AG09319 (cell line): ENCODE measurements at places on chromosomes 4 and X.

DNA sequence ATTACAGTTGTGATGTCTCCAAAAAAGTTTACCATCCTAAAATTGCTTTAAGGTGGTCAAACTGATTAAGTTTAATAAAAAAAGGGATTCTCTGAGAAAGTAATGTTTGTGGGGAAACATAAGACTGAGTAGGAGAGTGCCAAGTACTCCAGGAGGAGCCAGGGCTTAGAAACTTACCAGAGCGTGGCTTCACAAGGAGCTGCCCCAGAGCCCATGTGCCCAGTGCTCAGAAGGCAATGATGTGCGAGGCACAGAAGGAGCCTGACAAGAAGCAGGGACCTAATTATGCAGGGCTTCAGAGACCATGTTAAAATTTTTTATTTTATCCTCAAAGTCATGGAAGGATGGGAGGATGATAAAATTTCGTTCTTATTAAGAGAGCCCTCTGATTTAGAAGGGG is 204.2 kb downstream of the PALLD start:
- DNase-seq = no peak

GRCh38 chr4:184100297-184100885 is 117.3 kb downstream of the ENPP6 start:
- DNase-seq = no peak

GRCh38 chr4:149145803-149146202 is 669.8 kb downstream of the IQCM start:
- DNase-seq = no peak

DNA sequence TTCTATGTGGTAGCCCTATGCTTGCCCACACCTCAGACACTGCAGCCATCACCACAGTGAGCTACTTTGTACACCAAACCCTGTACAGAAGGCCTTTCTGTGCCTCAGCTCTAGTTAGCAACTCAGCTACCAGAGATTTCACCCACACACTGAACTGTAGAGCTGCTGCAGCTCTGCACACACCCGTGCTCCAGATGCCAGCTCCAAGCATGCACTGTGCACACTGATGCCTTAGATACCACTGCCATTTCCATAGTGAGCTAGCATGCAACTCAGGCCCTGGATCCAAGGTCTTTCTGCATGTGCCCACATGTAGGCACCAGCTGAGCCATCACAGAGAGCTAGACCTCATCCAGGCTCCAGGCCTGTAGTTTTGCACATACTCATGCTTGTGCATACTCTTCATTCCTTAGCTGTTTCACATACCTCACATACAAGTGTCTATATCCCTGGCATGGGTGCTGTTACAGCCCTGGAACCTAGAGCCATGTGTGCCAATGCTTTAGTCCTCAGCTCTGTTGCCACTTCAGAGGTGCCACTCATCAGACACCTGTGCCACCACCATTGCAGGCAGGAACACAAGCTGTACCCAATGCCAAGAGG is 423.5 kb upstream of the NDST3 start:
- DNase-seq = no peak

- no peak for DNase-seq
Observed at GRCh38 chr4:142336251-142336934, 509.7 kb downstream of the INPP4B start.

- no peak for DNase-seq
Observed at GRCh38 chr4:134117392-134118183, 84.0 kb downstream of the PABPC4L start.

DNA sequence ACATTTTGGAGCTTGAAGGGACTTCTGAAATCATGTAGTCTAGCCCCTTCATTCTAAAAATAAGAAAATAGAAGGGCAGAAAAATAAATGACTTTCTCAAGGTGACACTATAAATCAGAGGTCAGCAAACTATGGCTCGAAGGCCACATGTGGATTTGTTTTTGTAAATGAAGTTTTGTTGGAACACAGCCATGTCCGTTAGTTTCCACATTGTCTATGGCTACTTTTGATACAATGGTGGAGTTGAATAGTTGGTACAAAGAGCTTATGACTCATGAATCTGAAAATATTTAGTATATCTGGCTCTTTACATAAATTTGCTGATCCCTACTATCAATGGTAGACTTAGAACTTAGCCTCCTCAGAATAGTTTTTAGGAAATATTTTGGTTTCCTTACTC is 302.4 kb upstream of the PRPS2 start:
- no peak for DNase-seq

DNA sequence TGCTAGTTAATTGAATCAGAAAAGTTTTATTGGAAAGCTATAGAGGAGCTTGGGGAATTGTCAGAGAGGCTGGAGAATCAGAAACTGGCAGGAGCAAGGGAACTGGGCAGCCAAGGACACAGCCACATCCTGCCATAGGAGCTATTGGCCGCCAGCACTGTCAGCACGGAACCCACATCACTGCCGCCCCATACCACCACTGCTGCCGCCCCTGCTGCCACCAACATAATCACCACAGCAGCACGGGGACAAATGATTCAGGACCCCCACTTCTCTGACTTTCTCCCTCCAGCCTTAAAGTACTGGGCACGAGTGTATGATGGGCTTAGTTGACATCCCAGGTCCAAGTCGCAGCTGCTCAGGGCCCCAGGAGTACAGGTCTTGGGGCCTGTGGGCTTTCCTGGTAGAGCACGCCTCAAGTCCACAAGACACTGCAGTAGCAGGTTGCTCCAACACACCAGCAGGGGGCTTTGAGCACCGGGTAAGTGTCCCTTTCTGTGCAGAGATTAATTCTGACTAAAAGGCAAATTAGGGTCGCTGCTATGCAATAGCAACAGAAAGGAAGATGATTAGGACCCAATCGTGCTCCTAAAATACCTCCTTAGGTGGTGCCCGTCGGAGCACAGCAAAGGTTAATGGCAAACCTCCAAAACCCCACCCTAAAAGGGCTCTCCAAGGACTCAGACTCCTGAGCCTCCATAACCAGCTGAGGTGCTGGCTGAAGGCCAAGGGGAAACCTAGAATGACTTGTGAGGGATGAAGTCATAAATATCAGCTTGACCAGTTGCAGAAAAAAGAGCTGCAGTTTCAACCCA is 6.9 kb downstream of the PJA1 start:
- no peak for DNase-seq

GRCh38 chr4:106762666-106763443 is 273.3 kb downstream of the DKK2 start:
- DNase-seq = no peak

GRCh38 chrX:135273162-135273561 is 21.3 kb downstream of the ETDA start:
- no peak for DNase-seq

- DNase-seq = peak; percentile 97
Observed at GRCh38 chr4:6269616-6270511, at the start of gene WFS1. Gene WFS1, plus strand, starts transcription at chr4:6269850. Its CDS starts 7,606 bp downstream, at chr4:6277456.

DNA sequence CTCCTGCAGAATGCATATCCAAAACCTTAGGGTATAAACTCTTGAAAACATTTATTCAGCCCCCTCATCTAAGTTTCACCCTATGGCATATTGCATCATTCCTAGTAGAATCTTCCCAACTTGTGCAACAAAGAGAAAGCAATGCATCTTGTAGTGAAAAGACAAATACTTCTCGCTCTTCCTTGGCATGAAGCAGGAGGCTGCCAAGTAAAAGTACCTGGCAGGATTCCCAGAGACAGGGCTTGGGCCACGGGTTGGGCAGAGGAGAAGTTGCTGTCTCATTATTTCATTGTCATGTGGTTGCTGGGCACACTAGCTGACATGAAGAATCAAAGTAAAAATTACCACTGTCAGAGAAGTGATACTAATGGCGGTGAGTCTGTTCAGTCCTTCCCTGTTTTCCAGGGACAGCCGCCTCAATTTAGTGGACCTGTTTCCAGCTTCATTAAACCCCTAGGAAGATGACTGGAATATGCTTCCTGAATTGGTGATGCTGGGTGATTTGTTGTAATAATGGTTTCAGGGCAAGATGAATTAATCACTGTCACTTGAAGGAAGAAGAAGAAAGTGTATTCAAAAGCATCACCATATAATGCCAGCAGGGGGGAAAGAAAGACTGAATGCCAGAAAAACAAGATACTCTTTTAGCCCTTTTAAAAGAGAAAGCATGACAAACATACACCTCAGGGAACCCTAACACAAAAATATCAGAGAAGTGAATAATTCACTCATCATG is 380.5 kb upstream of the IGFBP7 start:
- DNase-seq = no peak

DNA sequence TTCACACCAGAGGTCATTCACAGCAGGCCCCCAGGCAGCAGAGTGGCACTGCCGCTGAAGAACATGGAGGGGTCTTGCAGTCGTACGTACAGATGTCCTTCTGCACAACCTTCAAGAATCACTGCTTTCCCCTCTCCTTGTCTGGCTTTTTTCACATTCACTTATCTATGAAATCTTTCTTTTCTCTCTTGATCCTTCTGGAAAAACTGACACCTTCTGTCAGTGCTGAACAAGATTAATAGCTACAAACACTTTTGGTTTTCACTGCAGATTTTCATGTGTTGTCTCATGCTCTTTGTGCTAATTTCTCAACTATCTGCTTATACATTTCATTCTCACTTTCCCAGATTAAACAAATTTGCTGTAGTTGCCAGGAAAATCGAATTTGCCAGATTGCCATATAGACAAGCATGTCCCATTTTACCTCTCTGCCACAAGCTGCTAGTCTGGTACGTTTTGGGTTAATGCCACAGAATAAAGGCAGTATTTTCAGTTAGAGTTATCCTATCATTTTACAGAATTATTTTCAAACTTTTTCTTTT is 83.1 kb downstream of the RPS3A start:
- DNase-seq = no peak
